ENCODE measurements at places on chromosomes 7 and 10.

- peak; percentile 40 for DNase-seq
These were observed 44.3 kb downstream of the PFKP start for GRCh38 chr10:3111621-3112163.

- DNase-seq, result no peak
These were observed 739 bp upstream of the MEST start for GRCh38 chr7:130490888-130491804.

- no peak for DNase-seq
These were observed 6.3 kb upstream of the VSIR start for GRCh38 chr10:71779641-71780040.

- no peak for DNase-seq
These were observed 43.8 kb upstream of the CSTF2T start for GRCh38 chr10:51743146-51743545.

DNA sequence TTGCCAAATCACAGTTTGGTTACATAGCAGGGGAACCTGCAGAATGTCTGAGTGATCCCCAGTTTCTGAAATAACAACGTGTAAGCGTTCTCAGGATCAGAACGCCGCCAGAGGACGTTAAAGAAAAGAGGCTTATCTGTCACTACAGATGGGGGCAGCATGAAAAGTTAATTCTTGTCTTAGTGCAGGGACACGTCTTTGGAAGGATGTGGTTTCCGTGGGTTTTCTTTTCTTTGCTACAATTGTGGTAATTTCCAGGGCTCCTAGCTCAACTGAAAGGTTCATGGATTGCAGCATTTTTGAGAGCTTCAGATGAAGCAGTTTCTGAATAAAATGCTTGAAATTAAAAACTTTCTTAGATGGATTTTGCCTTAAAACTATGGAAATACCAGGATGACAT is 106.6 kb downstream of the PRKCQ start:
- DNase-seq, result no peak

GRCh38 chr10:72540193-72540807 is 85.6 kb downstream of the MICU1 start:
- DNase-seq, result no peak

- DNase-seq, result no peak
These were observed 6.1 kb downstream of the SLC4A2 start for GRCh38 chr7:151065516-151065915.

- no peak for DNase-seq
These were observed 32.0 kb downstream of the STK31 start for GRCh38 chr7:23742051-23742450.

- no peak for DNase-seq
These were observed 157.4 kb downstream of the SKIDA1 start for GRCh38 chr10:21368022-21368582.

GRCh38 chr10:43091846-43092245 is 15.0 kb downstream of the RET start:
- no peak for DNase-seq

All from amniotic epithelial cell (primary cell).